Naive thymus-derived CD8-positive, alpha-beta T cell (primary cell): ENCODE measurements at places on chromosomes 13 and 19.

DNA sequence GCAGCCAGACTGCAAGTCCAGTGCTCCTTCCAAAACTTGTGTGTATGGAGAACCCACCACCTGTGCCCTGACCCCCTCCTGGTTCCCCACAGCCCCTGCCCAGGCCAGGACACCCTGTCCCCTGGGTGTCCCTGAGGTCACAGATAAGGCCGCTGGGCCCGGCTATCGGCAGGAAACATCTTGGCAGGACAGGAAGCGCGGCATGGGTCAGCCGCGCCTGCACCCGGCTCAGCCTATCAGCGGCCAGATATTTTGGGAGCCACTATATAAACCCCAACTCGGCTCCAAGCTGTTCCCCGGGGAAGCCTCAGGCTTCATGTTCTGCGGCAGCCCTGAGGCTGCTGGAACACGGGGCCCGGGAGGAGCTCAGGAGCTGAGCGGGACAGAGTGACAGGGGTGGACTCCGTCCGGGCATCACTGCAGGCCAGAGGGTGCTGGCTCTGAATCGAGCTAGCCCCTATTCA is 60.8 kb downstream of the AP1M1 start:
- DNase-seq, result no peak

DNA sequence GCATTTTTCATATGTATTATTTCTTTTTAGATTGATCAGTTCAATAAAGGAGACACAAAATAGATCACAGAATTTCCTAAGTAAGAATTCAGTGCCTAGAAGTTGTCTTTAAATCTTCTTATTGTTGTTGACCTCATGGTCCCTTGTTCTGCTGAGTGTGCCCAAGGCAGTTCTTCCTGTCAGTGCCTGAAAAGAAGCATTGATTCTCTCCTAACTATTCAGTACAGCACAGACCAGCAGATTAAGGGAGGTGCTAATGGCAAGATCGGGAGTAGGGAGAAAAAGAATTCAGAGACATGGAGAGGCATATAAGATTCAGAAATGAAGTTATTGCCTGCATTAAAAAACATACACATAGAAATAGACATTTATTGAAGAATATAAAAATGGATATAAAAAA is 180.5 kb upstream of the PCDH9 start:
- DNase-seq, result no peak

DNA sequence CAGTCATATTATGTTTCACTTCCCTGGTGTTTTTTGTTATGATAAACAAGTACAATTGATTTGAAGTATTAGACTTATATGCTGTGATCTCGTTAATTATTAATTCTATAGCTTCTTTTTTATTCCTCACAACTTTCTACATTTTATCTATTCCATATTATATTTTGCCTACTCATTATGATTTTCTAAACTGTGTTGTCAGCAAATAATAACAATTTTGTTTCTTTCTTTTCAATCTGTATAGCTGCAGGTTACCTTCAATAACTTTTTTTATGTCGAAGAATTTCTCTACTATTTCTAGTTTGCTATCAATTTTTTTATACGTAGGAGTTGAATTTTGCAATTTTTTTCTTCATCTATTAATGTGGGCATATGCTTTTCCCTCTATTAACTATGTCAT is 304.4 kb downstream of the PCDH17 start:
- no peak for DNase-seq

GRCh38 chr13:45728759-45729158 is 26.6 kb downstream of the CBY2 start:
- DNase-seq, result no peak

DNA sequence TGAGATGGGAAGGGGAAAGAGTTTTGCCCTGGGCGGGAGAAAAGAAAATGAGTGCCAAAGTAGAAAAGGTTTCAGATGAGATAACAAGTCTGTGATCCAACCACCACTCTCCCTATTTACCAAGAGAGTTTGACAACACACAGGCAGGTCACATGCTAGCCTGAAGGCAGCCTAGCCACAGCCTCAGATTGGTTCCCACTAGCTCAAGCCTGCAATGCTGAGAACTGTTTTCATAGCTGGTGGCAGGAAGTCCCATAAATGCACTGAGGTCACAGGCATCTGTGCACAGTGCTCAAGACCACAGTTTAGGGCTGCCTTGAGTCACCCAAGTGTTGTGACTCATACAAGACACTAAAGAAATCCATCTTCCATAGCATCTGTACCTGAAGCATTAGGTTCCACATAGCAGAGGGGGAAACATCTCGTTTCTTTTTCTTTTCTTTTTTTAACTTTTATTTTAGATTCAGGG is 18.5 kb upstream of the POP4 start:
- DNase-seq, result peak; percentile 70

DNA sequence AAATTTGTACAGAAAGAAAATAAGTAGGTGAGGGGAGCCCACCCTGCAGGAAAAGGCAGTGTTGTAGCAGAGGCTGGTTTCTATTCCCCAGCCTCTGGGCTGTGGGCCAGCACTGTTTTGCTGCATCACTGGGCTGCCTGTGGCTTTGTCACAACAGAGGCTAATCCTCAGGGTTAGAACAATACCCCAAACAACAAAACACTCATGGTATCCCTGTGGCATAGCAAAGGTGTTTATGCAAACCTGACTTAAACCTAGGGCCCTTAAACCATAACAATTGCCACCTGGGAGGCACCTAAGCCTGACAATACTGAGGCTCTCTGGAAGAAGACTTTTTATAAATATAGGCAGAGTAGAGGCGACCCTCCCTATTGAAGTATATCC is 314.7 kb downstream of the OLFM4 start:
- DNase-seq, result no peak
